ENCODE measurements at places on chromosomes 1 and 21.

GRCh38 chr1:180860535-180860934 is 52.2 kb upstream of the KIAA1614 start:
- DNase-seq, result no peak

GRCh38 chr1:192702212-192702902 is 66.4 kb downstream of the RGS13 start:
- DNase-seq, result no peak

- DNase-seq, result no peak
These were observed 12.7 kb downstream of the NFASC start for GRCh38 chr1:204883405-204883804.

DNA sequence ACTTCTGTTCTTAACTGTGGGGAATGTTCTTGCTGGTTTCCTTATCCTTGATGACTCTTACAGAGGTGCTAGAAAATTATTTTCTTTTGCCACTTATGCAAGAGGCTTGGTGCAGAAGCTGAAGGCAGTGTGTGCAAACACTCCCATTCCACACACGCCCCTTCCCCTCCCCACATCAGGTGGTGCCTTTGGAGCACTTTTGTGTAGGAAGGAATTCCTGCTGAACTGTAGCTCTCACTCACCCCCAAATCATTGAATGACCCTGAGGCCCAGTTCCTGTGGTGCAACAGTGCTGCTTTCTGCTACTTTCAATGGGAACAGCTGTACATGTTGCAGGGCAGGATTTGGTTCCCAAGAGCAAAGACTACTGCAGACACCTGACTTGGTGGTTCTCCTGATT is 101.8 kb downstream of the CD247 start:
- no peak for DNase-seq

- DNase-seq, result no peak
These were observed 8.5 kb downstream of the ERG start for GRCh38 chr21:38489729-38490128.

GRCh38 chr1:218514689-218515088 is 169.6 kb downstream of the TGFB2 start:
- DNase-seq, result no peak

DNA sequence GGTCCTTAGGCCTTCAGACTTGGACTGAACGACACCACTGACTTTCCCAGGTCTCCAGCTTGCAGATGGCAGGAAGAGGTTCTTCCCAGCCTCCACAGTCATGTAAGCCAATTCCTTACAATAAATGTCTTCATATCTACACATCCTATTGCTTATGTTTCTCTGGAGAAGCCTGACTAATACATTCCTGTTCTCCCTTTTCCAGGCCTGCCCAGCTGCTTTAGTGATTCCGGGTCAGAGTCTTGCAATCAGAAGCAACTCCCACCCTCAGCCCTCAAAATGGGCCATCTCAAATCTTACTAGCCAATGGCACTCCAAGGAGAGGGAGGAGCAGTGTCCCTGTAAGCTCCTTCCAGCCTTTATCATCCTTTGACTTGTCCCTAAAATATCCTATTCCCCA is 16.4 kb upstream of the CPT2 start:
- DNase-seq, result no peak

DNA sequence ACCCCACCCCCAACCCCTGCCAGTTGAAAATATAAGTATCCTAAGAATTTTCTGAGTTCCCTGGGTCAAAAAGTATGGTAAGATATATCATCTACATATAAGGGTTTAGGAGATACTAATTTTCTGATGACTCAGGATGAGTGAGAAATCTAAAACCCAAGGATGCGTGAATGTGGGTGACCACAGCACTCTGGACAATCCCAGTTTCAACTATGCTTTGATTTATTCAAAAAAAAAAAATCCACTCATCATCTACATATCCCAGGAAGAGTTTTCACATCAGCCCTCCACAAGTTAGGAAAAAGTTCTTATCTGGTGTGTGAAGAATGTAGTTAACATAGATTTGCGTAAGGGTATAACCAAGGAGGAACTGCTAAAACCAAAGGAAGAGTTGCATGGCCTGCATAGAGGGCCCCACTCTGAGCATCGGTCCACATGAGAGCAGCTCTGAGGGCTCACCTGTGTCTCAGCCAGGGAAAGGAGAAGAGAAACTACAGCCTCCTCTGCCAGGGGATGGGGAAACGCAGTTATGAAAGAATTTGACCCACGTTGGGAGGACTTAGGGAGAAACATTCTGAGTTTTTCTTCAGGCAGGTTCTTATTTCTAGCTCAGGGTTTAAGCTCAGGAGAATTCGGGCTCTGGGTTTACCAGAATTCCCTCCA is 18.8 kb downstream of the LAMB3 start:
- no peak for DNase-seq

GRCh38 chr1:108154314-108154713 is 45.8 kb downstream of the SLC25A24 start:
- no peak for DNase-seq

GRCh38 chr1:202462342-202463076 is 114.0 kb downstream of the PPP1R12B start:
- no peak for DNase-seq

DNA sequence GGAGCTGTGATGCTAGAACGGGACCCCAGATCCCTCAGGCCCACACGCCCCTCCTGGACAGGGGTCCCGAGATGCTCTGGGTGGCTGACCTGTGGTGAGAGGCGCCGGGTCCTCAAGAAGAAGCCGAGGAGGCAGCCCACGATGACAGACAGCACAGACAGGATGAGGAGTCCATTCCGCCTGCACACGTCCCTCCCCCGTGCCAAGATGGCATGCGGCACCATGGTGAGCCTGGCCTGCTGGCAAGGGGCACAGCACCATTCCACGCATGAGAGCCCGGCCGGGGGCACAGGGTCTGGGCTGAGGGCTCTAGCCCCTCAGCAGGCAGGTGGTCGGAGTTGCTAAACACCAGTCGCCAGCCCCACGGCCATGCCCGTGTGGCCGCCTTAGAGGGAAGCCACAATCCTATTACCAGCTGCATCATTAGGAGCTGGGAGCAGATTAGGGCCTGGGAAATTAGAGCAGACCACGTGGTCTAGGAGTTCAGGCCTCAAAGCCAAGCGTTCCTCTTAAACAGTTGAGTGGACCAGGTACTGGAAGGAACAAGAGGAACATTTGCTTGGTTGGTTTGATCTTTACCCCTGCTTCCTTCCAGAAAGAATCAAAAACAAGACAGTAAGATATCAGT is at the start of gene SLC1A7:
TSS of gene SLC1A7 (minus strand) at position 413 of the 628 bp plus-strand sequence. CDS start at position 224, 189 bp downstream.
- DNase-seq, result no peak

DNA sequence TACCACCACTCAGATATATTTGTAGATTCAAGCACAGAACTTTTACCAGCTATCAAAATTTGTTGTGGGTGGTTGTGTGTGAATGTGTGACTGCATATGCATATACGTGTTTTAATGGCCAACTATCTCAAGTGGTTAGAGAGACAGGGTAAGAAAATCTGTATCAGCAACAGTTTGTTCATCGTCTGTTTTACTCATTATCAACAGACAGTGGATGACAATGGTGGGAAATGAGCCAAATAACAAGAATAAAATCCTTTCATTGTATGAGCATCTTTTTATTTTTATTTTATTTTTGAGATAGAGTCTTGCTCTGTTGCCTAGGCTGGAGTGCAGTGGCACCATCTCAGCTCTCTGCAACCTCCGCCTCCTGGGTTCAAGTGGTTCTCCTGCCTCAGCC is 22.7 kb upstream of the DYNLT5 start:
- DNase-seq, result no peak

Data from left forelimb (tissue), 1 donor.